AML-193 (cell line): ENCODE measurements at places on chromosomes 2 and 18.

- no peak for DNase-seq
These were observed 24.3 kb downstream of the METTL8 start for GRCh38 chr2:171409436-171409971.

DNA sequence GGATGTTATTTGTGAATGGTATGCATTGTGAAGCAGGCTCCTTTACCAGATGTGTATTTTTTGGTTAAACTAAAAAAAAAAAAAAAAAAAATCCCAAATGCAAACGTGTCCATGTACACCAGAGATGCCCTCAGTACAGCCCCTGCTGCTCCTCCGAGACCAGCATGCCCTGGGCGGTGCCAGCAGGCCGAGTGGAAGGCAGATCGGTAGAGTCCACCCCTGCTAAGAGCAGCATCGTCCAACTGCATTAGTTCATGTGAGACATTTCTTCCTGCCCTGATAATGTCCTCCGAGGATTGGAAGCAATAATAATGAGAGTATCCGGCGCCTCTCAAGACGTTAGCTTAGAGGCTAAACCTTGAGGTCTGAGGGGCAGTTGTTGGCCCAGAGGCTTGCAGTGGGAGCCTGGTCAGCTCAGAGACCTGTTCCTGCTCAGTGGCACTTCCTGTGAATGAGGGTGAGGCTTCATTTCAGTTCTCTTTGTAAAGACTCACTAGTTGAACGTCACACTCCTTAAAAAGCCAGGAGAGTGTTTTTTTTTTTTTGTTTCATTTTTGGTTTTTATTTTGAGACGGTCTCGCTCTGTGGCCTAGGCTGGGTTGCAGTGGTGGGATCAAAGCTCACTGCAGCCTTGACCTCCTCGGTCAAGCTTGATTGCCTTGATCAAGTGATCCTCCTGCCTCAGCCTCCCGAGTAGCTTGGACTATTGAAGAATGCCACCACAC is 5.6 kb downstream of the SLC66A3 start:
- peak; percentile 8 for DNase-seq

GRCh38 chr2:134207589-134208209 is 46.2 kb upstream of the MGAT5 start:
- DNase-seq, result peak; percentile 58

- DNase-seq, result no peak
These were observed 129.8 kb upstream of the FSIP2 start for GRCh38 chr2:185608799-185609198.

- no peak for DNase-seq
These were observed 409.8 kb downstream of the GPD2 start for GRCh38 chr2:156845806-156846558.
